ENCODE measurements at places on chromosomes 3 and 15.

- DNase-seq = peak; percentile 47
Measured at GRCh38 chr15:45790325-45790943, 155.6 kb downstream of the SQOR start.

- DNase-seq = no peak
Measured at GRCh38 chr15:97729270-97729669, 231.2 kb upstream of the ARRDC4 start.

DNA sequence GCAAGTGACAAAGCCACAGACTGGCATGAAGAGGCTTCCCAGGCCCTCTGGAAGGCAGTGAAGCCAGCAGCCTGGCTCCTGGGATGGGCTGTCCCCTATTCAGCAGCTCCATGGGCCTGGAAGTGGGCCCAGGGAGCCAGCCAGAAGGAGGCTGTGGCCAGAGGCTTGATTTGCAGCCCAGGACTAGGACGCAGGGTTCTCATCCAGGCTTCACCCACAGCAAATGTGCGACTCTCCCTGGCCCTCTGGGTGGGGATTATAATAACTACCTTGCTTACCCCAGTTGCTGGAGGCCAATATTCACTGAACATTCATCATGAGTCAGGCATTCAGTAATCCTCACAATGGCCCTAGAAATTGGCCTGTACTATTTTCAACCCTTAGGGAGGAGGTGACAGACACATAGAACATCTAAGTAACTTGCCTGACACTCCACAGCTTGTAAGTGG lies 24.6 kb upstream of the SRP14 start:
- DNase-seq = no peak

GRCh38 chr3:13110678-13111116 lies 37.5 kb upstream of the IQSEC1 start:
- peak; percentile 66 for DNase-seq

GRCh38 chr15:49977306-49977705 lies 141.7 kb downstream of the ATP8B4 start:
- no peak for DNase-seq

DNA sequence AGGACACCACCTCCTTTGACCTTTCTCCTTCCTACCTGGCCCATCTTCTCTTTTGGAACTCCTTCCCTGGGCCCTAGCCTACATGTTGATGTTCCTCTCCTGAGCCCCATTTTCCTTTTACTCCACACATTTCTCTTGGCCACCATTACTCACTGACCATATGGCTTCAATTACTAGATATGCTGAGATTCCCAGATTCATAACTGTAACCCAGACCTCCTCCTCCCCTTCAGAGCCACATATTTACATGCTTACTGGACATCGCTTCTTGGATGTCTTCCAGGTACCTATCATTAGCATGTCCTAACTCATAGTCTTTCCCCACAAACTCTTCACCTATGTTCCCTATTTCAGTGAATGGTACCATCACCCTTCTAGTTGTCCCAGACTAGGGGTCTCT lies 24.4 kb upstream of the TRIM59 start:
- DNase-seq = no peak

DNA sequence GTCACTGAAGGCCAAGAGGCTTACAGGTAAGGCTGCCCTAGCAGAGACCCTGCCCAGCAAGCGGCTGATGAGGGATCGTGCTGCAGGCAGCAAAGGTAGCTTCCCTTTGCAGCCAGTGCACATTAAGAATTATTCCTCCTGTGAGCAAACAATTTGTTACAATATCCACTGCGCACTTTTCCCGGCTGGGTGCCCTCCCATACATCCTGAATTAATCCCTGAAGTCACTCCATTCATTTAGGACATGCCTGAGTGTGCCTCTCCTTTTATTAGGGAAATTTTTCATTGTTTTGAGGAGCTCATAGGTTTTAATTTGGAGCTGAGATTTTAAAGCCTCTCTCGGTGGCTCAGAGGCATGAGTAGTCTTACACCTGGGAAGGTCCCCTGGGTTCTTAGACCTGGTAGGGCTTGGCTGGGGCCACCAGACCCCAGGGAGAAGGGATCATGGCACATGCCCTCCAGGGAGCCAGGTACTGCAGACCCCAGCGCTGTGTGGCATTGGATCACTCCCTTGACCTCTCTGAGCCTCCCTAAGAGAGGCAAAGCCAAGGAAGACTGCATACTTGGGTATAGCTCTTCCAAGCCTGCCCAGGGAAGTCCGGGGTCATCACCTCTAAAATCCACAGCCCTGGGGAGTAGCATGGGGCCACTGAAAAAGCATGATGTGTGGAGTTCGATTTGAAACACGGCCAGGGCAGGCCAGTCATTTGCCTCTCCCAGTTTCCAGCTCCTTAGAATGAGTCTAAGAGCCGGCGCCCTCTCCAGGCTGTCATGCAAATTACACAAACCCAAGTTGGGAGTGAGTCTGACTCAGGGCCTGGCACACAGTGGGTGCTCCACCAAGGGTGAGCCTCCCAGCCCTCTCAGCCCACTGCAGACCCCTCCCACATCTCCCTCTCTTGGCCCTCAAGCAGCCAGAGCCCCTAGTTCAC lies 151.9 kb upstream of the LINGO1 start:
- DNase-seq = peak; percentile 35

GRCh38 chr3:153250446-153250845 lies 88.4 kb downstream of the RAP2B start:
- peak; percentile 51 for DNase-seq

- DNase-seq = no peak
Measured at GRCh38 chr3:107446706-107447105, 69.5 kb downstream of the CCDC54 start.

GRCh38 chr3:192239956-192240355 lies 487.4 kb downstream of the FGF12 start:
- no peak for DNase-seq

- DNase-seq = no peak
Measured at GRCh38 chr15:91228890-91229289, 128.8 kb downstream of the SV2B start.

- DNase-seq = no peak
Measured at GRCh38 chr3:88220126-88220525, 70.4 kb downstream of the C3orf38 start.

- DNase-seq = peak; percentile 66
Measured at GRCh38 chr3:183123891-183124290, 24.6 kb upstream of the MCCC1 start.

DNA sequence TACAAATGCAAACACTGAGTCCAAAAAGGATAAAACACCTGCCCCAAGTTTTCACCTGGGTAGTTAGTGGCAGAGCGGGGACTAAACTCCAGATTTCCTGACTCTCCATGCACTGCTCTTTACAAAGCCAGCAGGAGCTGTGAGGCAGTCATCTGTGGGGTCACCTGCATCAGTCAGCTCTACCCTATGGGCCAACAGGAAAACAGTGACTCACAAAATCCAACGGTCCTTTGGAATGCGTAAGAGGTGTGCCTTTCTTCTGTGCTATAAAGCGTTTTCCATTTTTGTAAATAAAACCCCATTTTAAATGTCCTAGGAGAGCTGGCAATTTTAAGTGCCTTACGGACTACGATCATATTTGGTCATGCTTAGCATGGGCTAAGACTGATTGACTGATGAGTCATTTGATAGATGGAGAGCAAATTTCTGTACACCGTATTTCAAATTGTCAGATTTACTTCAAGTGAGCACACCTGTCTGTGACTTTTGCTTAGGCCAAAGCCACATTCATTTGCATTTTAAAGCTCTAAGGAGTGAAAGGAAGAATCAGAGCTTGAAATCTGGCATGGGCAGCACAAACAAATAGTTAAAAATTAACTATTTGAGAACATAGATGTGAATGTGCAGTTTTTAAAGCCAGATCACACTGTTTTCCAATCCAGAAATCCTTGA lies 4.4 kb upstream of the COL8A1 start:
- no peak for DNase-seq

DNA sequence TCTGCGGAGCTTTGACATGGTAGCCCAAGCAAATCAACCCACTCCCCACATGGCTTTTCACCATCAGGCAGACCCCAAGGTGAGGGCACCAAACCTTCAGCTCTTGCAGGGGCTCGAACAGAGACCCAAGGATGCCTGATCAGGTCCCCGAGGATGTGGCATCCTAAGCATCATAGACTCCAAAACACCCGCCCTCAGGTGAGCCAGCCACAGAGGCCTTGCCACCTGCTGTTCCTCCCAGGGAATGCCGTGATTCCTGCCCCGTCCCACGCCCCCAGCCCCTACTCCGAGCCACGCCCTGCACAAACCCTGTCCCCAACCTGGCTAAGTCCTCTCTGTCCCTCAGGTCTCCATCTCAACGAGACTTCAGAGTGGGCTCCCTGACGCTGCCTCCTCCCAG lies 34.7 kb upstream of the SLC41A3 start:
- no peak for DNase-seq

DNA sequence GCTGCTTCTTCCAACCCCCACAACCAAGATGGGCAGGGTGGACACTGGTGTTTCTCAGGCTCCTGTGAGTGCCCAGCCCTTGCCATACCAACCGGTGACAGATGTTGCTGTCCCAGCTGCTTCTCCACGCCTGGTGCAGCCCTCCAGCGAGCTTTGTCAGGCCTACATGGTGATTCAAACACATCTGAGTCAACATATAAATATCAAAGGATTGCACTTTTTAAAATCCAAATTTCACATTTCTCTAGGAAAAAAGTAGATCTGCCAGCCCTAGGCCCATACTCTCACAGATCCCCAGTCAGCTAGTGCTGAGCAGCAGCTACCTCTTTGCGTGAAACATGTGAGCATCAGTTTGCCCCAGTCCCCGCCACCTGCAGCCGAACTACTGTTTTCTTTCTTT lies 52.7 kb downstream of the RPN1 start:
- no peak for DNase-seq

DNA sequence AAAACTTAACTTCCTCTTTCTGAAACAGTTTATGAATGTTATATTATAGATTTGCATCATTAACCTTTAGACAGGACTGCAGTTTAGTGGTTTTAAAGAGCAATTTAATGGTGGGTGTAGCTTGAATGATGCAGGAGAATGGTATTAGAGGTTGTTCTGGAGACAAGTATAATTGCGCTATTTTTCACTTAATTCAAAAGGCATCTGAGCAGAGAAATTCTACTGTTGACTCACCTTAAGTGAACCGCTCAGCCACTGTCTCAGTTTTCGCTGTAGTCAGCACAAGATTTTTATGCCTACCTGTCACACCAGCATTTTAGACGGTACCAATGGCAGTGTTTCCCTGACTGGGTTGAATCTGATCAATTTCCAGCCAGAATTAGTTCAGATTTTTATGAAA lies 348.8 kb upstream of the DCBLD2 start:
- DNase-seq = no peak

- no peak for DNase-seq
Measured at GRCh38 chr3:149975919-149976318, 5.2 kb upstream of the PFN2 start.

GRCh38 chr3:33030802-33031201 lies 66.1 kb downstream of the GLB1 start:
- DNase-seq = no peak

- DNase-seq = no peak
Measured at GRCh38 chr3:195095704-195096036, 175.3 kb downstream of the XXYLT1 start.

DNA sequence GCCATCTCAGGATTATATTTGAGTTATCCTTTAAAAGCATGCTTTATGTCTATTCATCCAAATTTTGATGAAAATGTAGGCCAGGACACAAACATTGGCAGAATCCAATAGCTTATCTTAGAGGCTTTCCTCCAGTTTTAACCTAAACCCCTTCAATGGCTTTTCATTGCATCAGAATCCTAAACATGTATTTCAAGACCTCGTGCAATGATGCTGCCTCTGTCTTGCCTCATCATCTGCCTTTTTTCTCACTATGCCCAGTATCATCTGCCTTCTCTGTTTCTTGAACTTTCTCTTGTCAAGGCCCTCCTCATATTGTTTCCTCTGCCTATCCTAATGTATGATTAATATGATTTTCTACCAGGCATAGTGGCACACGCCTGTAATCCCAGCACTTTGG lies 76.1 kb upstream of the MAP4 start:
- DNase-seq = no peak

DNA sequence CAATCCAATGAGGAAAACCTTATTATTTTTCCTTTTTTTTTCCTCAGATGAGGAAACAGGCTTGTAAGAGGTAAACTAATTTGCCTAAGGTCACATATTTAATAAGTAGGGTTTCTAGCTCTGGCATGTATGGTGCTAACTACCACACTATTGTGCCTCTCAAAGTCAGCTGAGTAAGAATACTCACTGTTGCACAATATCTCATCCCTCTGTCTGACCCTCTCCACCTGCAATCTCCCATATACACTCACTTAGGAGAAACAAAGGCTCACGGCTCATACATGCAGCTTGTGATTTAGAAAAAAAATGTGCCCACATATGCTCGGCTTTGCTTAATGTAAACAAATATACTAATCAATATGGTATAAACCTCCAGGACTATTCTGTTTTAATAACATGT lies 10.4 kb upstream of the ARIH1 start:
- DNase-seq = no peak

DNA sequence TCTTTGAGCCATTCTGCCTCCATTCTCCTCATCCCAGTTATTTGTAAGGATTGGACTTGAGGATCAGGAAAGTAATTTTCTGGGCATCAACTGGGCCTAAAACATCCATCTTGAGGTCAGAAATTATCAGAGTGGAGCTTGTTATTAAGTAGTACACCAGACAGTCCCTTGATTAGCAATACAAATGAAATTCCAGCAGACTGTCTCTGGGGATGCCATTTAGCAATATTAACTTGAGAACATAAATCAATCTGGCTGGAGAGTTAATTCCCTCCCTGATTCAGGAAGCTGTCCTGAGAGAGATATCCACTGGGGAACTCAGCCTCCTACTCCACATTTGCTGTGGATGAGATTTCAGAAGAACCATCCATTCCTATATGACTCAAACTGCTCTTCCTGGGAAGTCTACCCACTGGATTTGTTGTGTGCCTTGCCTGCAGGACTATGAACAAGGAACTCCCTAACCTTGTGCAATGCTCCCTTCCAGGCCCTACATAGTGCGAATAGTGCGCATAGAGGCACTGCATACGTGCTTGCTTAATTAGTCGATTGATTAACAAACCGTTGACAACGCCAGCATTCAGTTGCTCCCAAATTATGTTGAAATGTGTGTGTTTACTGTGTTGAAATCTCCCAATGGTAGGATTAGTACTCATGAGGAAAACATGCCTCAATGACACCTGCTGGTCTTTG lies 36.1 kb upstream of the MTMR14 start:
- no peak for DNase-seq

DNA sequence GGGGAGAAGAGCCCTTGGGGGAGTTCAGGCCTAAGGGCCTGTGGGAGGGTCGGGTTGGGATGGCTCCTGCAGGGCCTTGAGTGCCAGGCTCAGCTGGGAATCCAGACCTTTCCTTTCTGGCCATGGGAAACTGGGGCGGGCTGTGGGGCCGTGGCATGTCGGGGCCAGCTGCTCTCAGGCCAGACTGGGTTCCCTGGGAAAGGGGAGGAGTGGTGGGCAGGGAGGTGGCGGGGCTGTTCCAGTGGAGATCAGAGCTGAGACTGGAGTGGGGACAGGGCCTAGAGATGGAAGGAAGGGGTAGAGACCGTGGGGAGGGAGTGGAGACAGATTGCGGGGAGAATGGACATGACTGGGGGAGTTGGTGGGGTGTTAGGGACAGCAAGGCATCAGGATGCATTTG lies 20.3 kb downstream of the FBLN2 start:
- no peak for DNase-seq

- DNase-seq = no peak
Measured at GRCh38 chr3:17030956-17031652, 146.3 kb downstream of the PLCL2 start.

GRCh38 chr3:10332481-10333348 lies 11.8 kb upstream of the SEC13 start:
- DNase-seq = no peak

GRCh38 chr3:5304188-5304587 lies 116.7 kb downstream of the EDEM1 start:
- DNase-seq = no peak

Measured in suppressor macrophage treated with lipopolysaccharide for 1 hour (primary cell).